ENCODE measurements at places on chromosomes 5 and 9. TPM values are rescaled to one million over a fixed set of nuclear protein-coding genes. Genes with fewer than 3 reads are reported as not detected.

ZFP37 gene
- 0.54 TPM for polyA plus RNA-seq

DNA sequence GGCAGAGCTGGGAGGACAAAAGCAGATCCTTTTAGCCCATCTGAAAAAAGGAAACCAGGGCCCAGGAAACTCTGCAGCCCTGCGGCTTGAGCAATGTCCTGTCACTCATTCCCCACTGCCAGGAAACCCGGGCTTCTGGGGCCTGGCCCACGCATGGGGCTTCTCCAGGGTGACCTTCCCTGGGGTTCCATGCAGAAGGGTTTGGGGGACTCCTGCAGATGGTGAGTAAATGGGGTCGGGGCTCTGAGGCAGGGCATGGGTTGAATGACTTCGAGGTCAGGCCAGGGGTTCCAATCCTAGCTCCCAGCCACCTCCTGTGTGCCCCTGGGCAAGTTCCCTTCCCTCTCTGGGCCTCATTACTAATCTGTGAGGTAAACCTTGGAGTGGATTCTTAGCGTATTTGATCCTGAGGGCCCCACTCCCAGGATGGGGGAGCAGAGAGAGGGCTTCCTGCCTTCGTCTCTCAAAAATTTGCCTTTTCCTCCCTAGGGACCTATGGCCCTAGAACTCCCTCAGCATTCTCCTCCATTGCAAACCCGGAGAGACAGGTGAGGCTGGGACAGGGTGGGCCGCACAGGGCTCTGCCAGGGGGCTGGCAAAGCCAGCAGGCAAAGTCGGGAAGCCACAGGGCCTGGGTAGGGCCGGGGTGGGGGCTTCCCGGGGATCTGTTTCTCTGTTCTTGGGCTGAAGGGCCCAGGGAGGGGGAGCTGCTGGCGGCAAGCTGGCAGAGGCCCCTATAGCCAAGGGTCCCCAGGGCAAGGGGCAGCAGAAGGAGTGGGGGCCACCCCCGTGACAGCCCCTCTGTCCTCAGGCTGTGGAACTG, 25.8 kb downstream of the ADGRD2 start:
- DNase-seq: no peak

DNA sequence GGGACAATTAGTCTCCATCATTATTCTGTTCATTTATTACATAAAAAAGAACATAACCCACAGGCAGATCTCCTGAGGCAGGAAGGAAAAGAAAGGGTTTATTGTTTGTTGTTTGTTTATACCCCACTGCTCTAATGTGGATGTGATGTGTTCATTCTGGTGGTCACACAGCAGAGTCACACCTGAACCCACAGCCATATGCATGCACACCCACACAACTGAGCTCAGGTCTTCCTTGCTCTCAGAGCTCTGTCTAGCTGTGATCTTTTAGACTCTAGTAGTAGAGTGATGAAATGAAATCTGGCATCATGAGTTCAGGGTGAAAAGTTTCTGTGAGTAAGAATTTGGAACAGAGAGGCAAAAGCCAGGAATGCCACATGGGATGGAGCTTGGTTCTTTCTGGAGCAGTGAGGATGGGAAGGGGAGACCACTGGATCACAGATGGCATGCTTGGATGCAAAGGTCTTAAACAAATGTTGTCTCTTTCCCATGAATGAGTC, 227.0 kb downstream of the PAPPA start:
- no peak for DNase-seq

DNA sequence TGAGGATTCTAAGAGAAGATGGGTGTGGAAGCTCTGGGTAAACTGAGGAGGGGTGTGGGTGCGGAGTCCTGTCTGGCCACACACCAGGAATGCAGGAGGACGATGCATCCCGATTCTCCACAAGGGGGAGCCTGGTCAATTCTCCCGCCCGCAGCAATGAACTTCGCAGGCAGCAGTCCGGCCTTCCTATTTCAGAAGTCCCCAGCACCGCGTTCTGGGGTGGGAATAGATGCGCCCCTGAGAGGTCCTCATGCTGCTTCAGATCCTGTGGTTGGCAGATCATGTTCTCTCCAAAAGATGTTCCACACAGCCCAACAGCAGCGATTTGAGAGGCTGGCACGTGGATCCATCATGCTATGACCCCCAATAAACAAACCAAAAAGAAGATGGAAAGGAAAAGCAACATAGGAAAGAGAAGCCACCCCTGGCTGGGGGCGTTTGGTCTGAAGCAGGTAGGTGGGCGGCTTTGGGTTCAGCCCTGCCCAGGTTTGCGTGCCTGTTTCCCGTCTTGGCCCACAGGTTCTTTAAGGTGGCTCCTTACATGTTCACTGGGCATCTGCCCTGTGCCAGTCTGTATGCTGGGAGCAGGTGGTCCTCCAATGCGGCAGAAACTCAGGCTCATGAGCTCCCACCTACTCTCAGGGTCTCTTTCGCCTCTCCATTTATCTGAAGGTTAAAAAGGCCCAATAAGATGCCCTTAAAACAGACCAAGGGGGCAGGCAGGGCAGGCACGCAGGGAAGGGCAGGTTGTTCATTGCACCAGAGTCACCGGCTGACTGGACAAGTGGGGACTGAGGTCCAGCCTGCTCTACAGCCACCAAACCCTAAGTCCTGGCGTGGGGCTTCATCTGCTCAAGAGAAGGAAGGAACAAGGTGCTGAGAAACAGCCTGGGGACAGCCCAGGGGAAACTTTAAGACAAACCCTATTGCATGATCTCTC, 171.6 kb downstream of the PAX5 start:
- DNase-seq: peak; percentile 53

- no peak for DNase-seq
Measured at GRCh38 chr5:75603821-75604220, 7.4 kb upstream of the ANKDD1B start.

GRCh38 chr9:33144551-33144950, 22.6 kb downstream of the B4GALT1 start:
- no peak for DNase-seq

DNA sequence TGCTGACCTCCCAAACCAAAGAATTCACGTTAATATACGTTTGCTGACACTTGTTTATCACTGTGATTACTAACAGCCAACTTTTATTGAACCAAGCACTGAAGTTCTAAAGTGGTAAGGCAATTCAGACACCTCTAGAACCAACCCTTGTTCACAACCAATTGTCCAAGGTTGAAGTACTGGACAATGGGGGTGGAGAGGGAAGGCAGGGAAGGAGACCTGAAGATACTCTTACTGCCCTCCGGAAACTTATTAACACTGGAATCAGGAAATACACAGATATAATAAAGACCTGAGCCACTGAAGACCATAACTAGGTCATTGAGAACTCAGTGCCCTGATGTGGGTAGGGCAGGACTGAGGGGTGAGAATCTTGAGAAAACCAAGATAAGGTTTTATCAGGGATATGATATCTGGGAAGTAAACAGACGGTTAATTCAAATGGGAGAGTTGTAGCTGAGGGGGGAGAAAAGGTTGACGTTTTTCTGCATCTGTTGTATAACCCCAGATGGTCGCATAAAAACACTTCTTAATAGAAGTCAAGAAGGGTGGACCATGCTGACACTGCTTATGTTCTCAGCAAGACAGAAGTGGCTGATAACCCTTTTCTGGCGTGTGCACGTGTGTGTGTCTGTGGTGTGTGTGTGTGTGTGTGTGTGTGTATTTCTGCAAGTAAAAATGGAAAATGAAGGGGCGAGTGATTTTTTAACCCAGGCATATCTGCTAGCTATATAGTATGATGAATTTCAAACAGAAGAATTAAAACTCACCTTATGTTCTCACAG, 125.9 kb downstream of the LHFPL2 start:
- DNase-seq: peak; percentile 60

DNA sequence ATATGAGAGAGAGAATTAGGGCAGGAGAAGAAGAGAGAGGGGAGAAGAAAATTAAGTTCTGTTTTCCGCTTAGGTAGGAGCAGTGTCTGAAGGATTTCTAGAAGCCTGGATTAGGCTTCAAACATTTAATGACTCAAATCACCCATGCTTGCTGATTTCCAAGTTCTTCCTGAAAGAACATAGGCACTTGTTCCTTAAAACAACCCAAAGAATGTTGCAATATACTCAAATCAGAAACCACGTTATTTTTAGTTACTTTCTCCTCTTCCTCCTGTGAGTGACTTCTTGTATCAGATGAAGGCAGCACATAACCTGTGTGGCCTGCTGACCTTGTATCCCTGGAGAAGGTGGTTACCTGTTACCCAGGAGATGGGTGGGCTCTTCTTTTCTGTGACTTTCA, 351.5 kb upstream of the KLF4 start:
- DNase-seq: no peak

- no peak for DNase-seq
Measured at GRCh38 chr9:89544279-89544661, 46.4 kb upstream of the SEMA4D start.

DNA sequence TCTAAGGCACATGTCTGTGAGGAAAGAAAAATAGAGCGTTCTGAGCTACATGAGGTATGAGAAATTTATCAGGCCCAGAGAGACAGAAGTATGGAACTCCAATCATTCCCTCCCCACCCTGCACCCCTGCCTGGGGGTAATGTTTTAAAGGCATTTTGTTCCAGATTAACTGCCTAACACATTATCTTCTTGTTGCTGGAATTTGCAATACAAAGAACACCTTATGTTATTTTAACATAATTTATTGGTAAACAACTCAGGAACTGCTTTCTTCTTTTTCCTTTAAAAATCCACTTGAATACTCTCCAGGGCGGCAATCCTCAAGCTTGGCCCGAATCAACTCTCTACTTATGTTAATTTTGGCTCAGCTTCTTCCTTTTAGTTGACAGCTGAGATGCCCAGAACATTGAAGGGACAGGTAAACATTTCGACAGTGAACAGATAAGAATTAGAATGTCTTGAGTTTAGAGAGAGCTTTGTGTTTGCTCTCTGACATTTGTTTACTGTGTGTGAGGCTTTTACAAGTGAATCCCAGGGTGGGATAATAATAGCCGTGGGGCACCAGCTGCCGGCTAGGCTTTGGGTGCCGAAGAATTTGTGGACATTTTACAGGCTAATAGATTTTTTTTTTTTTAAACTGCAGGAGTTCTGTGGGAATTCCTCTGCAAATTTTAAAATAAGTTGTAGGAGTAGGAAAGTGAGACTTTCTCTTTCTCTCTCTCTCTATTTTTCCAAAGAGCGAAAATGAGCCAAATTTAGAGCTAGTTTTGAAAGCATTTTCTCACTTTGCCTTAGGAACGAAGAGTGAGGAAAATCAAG, 96.4 kb upstream of the TAF11L2 start:
- DNase-seq: no peak

DNA sequence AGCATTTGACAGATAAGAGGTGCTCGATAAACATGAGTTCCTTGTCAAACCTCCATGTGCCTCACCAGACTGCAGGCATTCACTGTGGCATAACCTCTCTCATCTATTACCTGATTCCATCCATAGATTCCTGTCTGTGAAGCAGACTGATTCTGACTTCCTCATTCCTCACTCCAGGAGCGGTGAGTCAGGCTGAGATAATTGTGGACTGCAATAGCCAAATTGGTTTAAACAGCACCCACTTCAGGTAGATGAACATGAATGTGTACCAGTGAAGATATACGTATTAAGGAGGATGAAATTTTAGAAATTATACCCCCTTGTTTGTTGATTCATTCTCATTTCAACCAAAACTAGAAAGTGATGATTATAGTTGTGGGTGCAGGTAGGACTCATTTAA, 391.2 kb downstream of the HINT1 start:
- no peak for DNase-seq

DNA sequence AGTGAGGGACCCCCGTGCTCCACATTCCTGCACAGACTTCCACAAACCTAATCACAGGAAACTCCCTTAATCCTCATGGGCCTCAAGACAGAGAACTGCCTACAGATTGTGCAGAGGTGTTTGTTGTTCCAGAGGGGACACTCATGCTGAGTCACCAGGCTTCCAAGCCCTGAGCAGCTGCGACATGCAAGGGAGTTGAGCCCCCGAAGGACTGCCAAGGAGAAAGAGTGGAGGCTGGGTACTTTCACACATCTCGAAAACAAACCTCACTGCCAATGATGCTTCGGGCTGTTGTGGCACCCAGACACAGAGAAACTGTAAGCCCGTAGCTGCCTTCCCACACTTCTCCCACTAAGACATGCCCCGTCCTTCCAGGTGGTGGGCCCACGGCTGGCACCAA, 480.8 kb downstream of the CDH12 start:
- no peak for DNase-seq

GRCh38 chr5:59661954-59662615, 231.4 kb downstream of the PDE4D start:
- peak; percentile 54 for DNase-seq

- peak; percentile 82 for DNase-seq
Measured at GRCh38 chr5:83042507-83042906, 34.7 kb downstream of the TMEM167A start.

DNA sequence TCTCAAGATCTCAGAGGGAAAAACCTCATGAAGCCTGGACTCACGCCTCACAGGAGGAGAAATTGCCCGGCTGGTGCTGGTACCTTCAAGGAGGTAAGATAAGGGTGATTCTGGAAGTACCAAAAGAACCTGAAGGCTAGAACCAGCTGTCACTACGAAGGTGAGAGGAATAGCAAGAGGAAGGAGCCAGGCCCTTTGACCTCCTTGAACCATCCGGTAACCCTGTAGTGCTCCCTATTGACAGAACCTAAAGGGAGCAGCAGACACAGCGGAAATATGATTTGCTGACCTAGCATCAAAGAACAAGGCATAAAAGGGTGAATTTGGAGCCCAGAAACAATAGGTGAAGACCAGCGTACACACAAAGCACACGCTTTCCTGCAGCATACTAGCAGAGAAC, 92.2 kb downstream of the DOCK8 start:
- peak; percentile 51 for DNase-seq

GRCh38 chr5:147372191-147372590, 137.4 kb downstream of the STK32A start:
- no peak for DNase-seq

- DNase-seq: peak; percentile 46
Measured at GRCh38 chr9:26326563-26326962, 566.0 kb downstream of the CAAP1 start.

SPINK4 gene
- polyA plus RNA-seq: 659 TPM

KIF4B gene
- not detected for polyA plus RNA-seq

- no peak for DNase-seq
Measured at GRCh38 chr9:130500340-130501180, 55.8 kb downstream of the ASS1 start.

JAKMIP2 gene
- 0.57 TPM for polyA plus RNA-seq

DNA sequence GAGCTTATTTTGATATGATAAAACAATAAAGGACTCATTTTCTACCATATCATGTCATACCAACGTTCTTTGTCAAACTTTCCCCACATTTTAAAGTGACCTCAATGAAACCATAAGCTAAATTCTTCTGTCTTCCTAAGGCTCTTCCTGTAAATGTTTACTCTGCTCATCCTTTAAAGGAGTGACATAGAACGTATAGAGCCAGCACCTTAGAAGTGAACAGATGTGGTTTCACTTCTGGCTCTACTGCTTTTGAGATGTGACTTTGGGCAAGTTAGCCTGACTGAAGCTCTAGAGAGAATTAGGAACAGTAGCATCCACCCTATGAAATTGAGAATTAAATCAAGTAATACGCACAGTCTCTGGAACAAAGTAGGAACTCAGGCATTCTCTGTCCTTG, 24.1 kb downstream of the SAR1B start:
- DNase-seq: no peak

RPL7A gene
- 3,725 TPM for polyA plus RNA-seq

All from small intestine (tissue), 16 donors.